Substantia nigra (tissue), 51 donors: ENCODE measurements at places on chromosomes 7 and 10.

GRCh38 chr7:45174328-45174610 is 16.7 kb downstream of the RAMP3 start:
- no peak for DNase-seq

GRCh38 chr7:115748123-115748738 is 282.3 kb downstream of the TFEC start:
- DNase-seq = no peak

- DNase-seq = no peak
These were observed 688.9 kb downstream of the PHTF2 start for GRCh38 chr7:78487464-78487863.

GRCh38 chr10:59585046-59585700 is 124.5 kb downstream of the SLC16A9 start:
- DNase-seq = peak; percentile 23

GRCh38 chr10:90344226-90344625 is 513.6 kb downstream of the HTR7 start:
- no peak for DNase-seq

GRCh38 chr7:29539471-29539870 is 24.2 kb upstream of the PRR15 start:
- DNase-seq = no peak

DNA sequence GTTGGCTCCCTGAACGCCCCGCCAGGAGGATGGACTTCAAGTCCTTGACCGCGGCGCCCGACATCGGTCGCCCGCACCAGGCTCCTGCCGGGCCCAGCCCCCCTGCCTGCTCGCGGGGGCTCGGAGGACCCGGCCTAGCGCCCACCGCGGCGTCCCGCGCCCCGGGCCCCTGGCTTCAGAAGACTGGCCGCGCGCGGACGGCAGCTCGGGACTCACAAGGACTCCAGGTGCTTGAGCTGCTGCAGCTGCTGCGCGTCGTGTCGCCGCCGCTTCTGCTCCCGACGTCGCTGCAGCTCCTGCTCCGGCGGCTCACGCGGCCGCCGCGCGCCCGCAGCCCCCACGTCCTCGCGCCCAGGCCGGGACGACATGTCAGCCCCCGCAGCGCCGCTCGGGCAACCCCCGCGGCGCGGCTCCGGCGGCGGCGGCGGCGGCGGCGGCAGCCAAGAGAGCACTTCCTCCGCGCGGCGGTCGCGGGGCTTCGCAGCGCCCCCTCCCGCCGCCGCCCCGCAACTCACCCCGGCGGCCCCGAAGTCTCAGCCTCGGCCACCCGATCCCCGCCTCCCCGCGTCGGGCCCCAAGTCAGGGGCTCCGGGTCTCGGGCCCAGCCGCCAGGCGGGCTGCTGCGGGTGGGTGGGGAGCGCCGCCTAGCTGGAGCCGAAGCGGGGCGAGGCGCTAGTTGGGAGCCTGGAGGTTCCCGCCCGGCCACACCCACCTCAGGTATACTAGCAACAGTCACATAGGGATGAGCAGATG is at the start of gene RP9:
Gene RP9 (minus strand): TSS at position 400 of the 753 bp plus-strand sequence. CDS start 32 bp downstream, at position 368.
- no peak for DNase-seq

DNA sequence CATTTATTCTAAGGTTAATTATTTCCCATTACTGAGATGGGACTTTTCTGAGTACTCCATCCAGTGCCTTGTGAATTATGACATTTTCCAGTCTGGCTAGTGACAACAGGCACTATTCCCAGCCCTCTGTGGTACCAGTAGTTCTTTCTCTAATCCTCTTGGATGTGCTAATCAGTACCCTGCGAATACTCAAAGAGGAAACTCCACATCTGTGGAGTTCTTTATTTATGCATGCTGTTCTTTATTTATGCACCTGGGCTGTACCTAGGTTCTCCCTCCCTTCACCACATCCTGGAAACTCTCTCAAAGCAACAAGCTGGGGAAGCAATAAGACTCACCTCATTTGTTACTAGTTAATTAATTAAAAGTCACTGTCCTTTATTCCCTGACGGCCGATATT is 83.5 kb downstream of the TSPAN12 start:
- no peak for DNase-seq

DNA sequence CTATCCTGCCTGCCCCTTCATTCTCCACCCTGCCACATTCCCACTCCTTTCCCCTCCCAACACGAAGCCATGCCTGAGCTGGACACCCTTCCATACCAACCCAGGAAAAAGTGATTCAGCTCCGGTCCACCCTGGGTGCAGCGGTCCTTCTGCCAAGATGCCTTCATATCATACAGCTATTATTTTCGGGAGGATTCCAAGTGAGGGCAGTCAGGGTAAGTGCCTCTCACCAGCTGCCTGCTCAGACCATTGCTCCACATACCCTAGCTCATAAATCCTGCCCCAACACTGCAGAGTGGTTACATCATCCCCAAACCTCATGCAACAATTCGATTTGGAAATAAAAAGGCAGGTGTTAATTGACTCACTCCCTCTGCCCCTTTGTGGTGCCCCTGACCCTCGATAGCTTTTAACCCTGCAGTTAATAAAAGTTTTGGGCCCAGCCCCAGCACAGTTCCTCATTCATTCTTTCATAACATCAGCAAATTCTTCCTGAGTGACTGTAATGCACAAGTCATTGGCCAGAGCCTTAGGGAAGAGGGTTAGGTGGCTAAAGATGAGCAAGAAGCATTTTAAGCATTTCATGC is 42.6 kb downstream of the ZNF503 start:
- no peak for DNase-seq

GRCh38 chr7:1752771-1753563 is 82.9 kb downstream of the ELFN1 start:
- DNase-seq = no peak

- DNase-seq = no peak
These were observed 1227.5 kb upstream of the C7orf33 start for GRCh38 chr7:147363101-147363500.

DNA sequence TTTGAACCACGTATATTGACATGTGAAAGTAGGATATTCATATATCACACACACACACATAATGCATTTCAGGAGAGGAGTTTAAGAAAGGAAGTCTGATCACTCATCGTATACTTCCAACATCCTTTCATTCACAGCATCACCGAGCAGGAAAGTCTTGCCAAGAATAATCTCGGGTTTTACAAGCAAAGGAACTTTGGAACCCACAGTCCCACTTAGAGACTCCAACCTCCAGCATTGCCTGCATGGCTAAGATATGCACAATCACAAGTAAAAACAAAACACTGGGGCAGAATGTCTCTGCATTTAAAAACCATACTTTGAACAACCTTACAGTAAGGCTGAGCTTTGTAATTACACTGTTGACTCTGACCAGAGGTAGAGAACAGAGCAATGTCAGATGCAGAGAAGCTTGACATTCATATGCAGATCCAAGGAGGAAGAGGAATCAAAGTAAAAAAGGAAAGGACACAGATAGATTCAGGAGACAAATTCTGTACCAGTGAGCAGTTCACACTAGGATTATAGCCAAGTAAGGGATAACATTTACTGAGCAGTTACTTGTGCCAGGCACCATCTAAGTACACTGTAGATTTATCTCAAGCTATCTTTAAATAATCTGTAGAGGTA is 14.8 kb downstream of the THSD7A start:
- no peak for DNase-seq

- DNase-seq = no peak
These were observed 18.7 kb downstream of the CLIP2 start for GRCh38 chr7:74307738-74308505.

DNA sequence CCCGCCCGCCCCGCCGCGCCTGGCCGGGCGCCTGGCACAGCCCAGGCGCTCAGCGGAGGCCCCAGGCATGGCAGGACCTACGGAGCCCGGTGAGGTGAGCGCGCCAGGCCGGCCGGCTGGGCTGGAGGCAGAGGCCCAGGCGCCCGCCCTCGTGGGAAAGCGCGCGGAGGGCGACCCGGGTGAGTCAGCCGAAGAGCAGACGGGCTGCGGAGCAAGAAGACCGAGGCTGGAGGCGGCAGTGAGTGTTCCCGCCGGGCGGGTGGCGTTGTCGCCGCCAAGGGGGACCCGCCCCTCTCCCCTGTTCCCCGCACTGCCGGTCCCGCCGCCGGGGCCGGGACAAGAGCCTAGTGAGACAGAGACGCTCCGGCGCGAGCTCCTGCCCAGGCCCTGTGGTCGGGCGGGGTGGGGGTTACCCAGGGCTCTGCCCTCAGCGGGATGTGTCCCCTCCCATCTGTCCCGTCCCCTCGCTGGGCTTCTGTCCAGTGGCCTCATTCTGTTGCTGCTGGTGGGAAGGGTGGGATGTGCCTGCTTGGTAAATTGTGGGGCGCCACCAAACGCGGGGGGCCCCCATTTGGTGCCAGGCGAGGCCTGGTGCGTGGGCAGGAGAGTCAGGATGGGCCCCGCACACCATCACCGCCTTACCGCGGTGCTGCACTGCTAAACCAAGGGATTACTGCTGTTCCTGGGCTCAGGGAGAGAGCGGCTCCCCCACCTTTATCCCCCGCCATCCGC is 17.0 kb upstream of the NODAL start:
- DNase-seq = peak; percentile 20

GRCh38 chr7:87735360-87735759 is 107.2 kb downstream of the RUNDC3B start:
- DNase-seq = no peak

DNA sequence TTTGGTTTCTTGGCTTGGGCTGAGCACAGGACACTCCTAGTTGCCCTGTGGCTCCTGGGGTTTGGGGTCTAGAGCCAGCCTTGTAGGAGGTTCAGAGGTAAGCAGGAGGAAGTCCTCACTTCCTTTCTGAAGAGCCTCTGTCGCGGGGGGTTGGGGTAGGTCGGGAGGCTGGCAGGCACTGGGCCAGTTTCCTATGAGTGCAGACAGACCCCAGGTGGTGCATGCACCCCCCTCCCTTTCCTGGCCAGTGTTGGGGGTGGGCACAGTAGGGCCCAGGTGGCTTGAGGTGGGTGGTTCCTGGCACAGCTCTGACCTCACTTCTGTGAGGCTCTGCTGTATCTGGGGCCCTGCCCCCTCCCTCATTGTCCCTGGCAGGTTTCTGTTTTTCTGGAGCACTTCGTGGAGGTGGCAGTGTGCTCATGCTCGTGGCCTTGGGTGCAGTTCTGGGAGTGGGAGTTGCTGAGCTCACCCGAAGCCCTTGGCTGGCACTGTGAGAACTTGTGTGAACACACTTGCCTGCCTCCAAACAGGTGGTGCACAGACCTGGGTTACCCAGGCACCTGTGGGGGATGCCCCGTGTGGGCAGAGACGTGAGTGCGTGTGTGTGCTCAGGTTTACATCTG is 1.8 kb downstream of the PALD1 start:
- DNase-seq = no peak

GRCh38 chr7:49294611-49295010 is 370.3 kb downstream of the CDC14C start:
- no peak for DNase-seq

GRCh38 chr10:5854131-5854475 is 35.6 kb downstream of the ANKRD16 start:
- DNase-seq = no peak

GRCh38 chr7:156017431-156017830 is 205.2 kb upstream of the SHH start:
- DNase-seq = no peak

DNA sequence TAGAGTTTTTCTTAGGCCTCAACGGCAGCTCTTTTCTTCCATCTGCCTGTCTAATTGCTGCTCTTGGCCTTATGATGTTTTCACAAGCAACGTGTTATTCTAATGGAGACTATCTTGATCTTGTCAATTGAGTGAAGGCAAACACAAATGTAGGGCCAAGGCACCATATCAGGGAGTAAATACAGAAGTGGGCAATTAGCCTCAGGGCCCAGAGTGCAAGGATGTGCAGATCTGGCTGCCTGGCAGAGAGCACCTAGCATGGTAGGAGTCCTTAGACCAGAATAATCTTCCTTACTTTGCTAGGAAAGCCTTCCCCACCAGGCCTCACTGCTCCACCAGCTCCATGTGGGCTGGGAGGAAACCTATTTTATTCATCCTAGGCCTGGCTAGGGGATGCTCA is 590.9 kb downstream of the LRMDA start:
- DNase-seq = no peak
